ENCODE measurements at places on chromosomes 6 and 20.

- DNase-seq, result no peak
Measured at GRCh38 chr6:133955582-133956415, 2.8 kb downstream of the TBPL1 start.

GRCh38 chr20:49283176-49283702 is 5.4 kb upstream of the ZNFX1 start:
- DNase-seq, result no peak

DNA sequence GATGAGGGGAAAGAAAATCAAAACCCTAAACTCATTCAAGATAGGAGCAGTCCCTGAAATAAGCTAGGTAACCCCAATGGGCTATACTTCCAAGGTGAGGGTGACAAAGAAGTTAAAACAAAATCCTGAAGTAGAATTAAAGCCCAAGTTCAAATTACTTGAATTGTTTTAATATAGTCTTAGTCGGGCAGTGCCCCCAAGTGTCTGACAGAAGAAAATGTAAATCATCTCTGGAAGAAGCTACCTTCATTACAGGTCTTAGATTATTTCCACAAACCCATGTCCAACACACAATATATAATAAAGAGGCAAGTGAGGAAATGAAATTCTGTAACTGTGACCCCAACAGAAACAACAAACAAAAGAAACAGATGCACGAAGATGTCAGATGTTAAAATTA is 36.8 kb upstream of the L3MBTL3 start:
- DNase-seq, result no peak

GRCh38 chr6:26401389-26401986 is 587 bp upstream of the BTN3A1 start:
- no peak for DNase-seq

DNA sequence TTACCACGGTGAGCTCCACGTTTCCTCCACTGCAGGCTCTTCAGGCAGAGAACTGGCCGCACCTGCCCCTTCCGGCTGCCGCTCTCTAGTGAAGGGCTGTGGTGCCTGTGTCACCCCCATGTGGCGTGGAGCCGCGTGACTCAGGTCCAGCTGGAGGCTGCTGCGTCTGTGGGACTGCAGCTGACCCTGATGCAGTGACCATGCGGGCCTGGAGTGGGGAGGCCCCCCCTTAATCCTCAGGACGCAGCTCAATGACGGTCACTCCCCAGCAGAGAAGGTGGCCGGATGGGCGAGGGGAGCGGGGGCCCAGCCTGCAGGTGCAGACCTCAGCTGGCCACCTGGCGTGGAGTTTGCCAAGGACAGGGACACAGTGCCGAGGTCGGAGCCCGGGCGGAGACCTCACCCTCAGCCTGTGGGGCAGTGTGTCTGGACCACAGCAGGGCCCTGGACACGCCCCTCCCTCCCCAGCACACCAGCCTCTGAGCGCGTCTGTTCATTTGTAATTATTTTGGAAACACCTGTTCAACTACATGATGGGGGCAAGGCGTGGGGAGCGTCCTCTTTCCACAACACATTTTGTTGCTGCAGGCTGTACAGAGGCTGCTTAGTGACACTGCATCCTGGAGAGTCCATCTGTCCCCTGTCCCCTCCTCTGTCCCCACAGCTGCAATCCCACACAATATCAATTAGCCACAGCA is 10.7 kb downstream of the BHLHE23 start:
- DNase-seq, result no peak

- DNase-seq, result no peak
Measured at GRCh38 chr6:72740135-72740534, 118.3 kb downstream of the KCNQ5 start.

DNA sequence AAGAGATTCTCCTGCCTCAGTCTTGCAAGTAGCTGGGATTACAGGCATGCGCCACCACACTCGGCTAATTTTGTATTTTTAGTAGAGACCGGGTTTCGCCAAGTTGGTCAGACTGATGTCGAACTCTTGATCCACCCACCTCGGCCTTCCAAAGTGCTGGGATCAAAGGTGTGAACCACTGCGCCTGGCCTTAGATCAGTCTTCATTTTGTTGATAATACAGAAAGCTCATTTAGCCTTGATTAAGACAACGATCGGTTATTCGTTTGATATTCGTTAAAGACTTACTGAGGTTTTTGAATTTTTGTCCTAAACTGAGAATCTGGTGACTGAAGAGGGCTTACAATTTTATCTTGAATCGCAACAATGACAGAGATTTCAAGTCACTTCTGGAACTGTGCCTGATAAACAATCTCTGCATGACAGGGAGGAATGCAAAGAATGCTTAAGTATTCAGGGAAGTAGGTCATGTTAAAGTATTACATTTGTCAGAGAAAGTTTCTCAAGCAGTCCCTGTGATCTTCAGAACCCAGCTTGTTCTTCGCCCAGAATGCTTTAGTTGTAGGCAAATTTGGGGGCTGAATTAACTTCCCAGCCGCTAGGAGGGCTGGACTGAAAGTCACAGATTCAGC is 14.8 kb downstream of the AKAP12 start:
- no peak for DNase-seq

DNA sequence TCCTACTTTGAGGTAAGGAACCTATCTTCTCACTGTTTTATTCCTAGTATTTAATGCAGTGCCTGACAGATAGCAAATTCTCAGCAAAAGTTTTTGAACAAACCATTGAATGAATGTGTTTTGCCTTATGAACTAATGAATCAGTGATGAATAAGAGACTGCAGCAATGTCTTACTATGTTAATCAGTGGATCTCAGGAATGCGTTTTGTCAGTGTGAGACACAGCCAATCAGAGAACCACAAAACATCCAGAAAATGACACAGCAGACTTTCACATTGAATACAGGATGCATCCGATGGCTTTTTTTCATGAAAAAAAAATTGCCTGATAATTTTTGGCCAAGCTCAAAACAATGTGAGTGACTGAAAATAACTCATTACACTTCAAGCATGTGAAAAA is 270.5 kb downstream of the BMP2 start:
- no peak for DNase-seq

DNA sequence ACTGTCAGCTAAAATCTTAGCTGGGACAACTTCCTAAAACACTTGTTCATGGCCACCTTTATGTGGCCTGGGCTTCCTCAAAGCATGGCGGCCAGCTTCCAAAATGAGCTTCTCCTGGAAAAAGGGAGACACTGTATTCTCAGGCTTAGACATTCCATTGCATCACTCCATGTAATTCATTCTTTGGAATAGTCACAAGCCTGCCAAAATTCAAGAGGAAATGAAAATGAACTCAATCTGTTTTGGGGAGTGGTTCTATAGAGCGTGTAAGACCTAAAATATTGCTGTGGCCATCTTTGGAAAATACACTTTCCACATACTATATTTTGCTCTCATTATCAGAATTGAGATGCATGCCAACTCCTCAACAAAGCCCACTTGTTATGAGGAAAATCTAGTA is 687.0 kb downstream of the KIF16B start:
- DNase-seq, result no peak

GRCh38 chr6:78110641-78111040 is 457.8 kb downstream of the MEI4 start:
- no peak for DNase-seq

DNA sequence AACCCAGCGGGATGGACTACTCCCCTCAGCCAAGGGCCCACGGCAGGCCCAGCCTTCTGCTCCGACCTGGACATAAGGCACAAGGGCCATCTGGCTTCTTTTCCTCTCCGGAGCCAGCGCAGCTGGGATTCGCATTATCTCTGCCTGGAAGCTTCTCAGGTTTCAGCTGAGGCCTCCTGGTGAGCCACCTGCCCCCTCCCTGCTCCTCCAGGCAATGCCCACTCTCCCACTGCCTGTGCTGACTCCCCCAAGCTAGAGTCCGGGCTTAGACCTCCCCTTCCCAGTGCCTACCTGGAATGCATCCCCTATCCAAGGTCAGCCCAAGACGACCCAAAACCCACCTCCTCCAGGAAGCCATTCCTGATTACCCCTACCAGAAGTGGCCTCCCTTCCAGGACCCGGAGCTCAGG is 60.7 kb downstream of the EZR start:
- no peak for DNase-seq

DNA sequence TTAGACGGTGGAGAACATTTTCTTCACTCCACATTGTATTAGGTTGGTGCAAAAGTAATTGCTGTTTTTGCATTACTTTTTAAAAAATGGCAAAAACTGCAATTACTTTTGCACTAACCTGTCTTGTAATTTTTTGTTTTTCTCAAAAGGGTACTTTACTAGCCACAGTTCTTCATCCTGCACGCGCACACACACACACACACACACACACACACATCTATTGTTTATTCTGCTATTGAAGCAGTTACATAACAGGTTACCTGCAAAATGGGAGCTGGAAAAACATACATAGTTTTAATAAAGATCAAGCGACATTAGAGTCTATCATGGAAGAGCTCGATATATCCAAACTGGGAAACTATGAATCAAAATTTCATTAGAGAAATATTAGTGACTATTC is 235.2 kb downstream of the SIM1 start:
- DNase-seq, result no peak

- no peak for DNase-seq
Measured at GRCh38 chr6:9485992-9486391, 928.9 kb downstream of the TFAP2A start.

- DNase-seq, result no peak
Measured at GRCh38 chr6:166201878-166202277, 34.2 kb upstream of the TBXT start.

DNA sequence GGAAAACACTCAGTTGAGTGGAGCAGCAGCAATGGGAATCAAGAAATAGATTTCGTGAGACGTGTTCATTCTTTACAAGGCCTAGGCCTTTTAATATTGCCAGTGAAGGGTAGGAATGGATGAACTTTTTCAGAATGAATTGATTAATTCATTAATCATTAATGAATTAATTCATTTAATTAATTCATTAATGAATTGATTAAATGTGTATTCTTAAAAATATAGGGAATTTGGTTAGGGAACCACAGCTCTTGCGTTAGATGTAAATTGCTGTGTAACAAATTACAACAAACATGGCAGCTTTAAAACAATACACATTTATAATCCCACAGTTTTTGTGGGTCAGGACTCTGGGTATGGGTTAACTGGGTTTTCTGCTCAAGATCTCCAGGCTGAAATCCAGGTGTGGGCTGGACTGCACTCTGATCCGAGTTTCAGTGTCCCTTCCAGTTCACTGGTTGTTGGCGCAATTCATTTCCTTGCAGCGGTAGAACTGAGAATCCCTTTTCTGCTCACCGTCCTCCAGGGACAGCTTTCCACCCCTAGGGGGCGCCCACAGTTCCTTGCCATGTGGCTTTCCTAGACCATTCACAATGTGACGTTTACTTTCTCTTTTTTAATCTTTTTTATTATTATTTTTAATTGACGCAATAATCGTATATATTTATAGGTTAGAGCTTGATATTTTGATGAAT is 32.8 kb upstream of the BCAS1 start:
- DNase-seq, result no peak

GRCh38 chr6:128598571-128598970 is 78.2 kb upstream of the PTPRK start:
- DNase-seq, result no peak

GRCh38 chr6:40778918-40779317 is 191.8 kb upstream of the LRFN2 start:
- no peak for DNase-seq

DNA sequence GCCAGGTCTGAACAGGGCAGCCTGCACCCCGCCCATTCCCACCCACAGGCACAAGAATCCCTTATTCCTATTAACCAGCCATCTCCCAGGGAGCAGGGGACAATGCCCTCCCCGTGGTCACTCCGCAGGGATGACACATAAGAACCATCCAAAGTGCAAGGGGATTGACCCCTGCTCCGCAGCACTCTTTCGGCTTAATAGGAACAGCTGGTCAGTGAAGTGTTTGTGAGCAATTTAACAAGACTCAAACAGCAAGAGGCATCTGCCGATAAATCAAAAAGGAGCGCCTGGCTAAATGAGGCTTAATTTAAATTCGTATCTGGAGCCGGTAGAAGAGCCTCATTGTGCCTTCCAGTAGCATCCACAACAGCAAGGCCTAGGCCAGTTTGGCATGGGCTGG is 389.4 kb downstream of the RNGTT start:
- no peak for DNase-seq

GRCh38 chr6:160069050-160069454 is 52.6 kb upstream of the SLC22A1 start:
- no peak for DNase-seq

GRCh38 chr6:168058691-168059551 is 20.1 kb downstream of the FRMD1 start:
- no peak for DNase-seq

- DNase-seq, result no peak
Measured at GRCh38 chr6:24147511-24148153, 21.6 kb downstream of the NRSN1 start.

- no peak for DNase-seq
Measured at GRCh38 chr20:64044484-64045247, 4.8 kb downstream of the SOX18 start.

GRCh38 chr20:48805286-48805685 is 22.5 kb downstream of the PREX1 start:
- no peak for DNase-seq

Measured in AG04449 (cell line).